Islet precursor cell (in vitro differentiated cells): ENCODE measurements at places on chromosomes 1 and 21.

- no peak for DNase-seq
Measured at GRCh38 chr1:21072721-21073120, 104.0 kb downstream of the EIF4G3 start.

GRCh38 chr1:237166593-237167101 is 124.7 kb downstream of the RYR2 start:
- DNase-seq: no peak

DNA sequence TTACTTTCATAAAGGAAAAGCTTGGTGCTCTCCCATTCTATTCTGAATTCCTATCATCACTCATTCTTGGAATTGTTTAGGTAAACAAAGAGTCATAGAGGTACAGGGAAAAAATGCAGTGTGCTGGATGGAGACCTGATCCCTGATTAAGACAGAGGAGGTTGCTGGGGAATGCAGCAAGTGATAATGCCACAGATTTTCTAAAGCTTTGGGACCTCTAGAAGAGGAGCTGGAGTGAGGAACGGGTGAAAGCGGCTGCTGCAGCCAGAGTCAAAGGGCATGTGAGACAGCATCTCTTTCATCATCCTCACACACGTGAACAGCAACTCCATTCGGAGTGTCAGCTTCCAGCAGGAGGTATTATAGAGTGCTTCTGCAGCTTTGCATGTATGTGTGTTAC is 54.9 kb upstream of the DIPK1A start:
- DNase-seq: peak; percentile 59

DNA sequence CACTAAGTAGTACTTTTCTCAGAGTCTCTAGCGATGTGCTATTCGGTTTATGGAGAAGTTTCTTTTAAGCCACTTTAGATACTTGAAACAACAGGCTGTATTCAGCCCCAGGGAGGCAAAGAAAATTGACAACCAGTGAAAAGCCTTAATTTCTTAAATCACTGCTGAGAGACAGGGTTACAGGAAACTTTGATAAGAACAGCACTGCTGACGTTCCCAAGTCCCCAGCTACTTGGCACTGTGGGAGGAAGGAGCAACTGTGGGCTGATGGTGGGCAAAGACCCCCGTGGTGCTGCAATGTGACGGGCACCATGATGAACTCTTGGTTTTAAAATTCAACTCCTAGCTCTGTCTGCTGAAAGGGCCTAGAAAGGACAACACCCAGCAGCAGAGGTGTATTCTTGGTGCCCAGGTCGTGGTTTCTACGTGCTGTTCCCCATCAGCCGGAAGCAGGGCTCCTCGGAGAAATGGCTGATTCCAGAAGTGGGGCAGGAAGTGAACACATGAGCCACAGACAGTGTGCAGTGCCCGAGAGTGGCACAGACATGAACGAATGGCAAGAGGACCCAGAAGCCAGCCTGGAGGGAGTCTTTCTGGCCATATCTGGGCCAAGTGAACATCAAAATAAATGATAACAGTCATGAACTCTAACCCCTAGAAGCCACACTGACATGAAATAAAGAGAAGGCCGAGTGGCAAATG is 5.3 kb downstream of the PTTG1IP start:
- peak; percentile 35 for DNase-seq

DNA sequence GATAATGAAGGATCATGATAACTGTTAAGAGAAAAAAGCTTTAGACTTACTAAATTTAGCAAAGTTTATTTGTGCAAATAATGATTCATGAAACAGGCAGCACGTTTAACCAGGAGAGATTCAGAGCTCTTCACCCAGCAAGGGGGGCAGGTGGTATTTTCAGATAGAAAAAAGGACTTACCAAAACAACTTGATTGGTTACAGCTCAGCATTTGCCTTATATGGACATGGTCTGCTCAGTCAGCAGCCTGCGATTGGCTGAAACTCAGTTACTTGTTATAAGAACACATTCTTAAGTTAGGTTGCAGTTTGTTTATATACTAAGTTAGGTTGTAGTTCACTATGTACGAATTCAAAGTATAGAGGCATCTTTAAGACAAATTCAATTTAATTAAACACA is 165.6 kb downstream of the DUSP10 start:
- DNase-seq: no peak

DNA sequence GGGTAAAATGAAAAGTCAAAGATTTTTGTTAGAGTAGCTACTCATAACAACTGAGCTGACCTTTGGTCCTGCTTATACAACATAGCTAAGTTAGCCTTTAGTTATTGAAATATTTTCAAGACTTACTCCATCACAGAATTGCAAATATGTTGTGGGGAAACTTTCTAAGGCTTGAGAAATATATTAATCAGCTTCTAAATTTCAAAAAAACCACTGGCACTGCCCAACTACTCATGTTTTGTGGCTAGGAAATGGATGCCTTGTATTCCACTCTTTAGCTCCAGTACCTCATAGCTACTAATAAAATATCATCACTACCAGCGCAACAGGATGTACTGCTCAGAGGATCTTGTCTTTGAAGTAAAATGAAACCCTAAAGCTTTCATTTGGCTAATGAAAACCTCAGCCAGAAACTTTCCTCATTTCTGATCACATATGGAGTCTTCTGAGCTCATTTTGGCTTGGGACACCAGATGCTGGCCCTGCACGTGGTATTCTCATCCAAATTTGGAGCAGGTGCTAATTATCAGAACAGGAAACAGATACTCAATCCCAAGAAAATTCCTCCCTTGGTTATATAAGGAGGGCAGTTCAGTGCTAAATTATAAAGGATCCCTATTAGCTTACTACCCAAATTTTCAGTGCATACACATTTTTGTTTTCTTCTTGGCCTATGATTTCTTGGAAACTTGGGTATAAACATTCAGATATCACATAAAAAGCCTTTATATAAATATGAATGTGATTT is 690.7 kb downstream of the ADGRL2 start:
- DNase-seq: no peak

GRCh38 chr1:55010887-55011217 is 12.1 kb downstream of the BSND start:
- DNase-seq: no peak

DNA sequence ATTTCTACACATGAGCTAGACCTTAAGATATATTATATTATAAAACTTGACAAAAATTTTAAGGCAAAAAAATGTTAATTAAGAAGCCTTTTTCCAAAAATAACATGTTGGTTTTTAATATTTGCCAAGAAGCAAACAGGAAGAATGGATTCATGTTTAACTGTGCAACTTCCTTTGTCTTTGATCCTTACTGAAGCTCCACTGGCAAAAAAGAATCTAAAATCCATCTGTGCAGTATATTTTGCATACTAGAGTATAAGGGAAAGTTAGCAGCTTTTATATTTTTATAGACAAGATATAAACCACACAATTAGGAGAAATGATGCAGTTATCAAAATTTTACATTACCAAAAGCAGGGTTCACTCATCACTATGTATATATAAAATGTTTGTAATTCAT is 76.9 kb upstream of the RGS18 start:
- DNase-seq: no peak

DNA sequence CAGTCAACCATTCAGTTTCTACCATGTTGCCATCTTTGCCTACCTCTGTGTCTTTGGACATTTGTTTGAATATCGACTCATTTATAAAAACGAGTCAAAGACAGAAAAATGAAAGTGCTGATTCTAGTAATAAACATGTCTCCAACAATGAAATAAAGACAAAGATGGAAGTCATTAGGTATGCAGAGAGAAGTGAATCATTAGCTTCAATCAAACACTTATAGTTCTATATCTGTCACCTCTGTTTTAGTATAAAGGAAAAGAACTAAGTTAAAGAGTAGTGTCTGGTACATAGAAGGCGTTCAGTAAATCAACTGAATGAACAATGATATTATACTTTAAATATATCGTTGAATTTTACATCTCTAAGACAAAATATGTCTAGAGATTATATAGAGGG is 1.7 kb upstream of the TSPAN2 start:
- no peak for DNase-seq

- no peak for DNase-seq
Measured at GRCh38 chr1:53307037-53307436, 20.8 kb downstream of the LRP8 start.

- DNase-seq: no peak
Measured at GRCh38 chr1:93979718-93980319, 70.6 kb upstream of the GCLM start.

DNA sequence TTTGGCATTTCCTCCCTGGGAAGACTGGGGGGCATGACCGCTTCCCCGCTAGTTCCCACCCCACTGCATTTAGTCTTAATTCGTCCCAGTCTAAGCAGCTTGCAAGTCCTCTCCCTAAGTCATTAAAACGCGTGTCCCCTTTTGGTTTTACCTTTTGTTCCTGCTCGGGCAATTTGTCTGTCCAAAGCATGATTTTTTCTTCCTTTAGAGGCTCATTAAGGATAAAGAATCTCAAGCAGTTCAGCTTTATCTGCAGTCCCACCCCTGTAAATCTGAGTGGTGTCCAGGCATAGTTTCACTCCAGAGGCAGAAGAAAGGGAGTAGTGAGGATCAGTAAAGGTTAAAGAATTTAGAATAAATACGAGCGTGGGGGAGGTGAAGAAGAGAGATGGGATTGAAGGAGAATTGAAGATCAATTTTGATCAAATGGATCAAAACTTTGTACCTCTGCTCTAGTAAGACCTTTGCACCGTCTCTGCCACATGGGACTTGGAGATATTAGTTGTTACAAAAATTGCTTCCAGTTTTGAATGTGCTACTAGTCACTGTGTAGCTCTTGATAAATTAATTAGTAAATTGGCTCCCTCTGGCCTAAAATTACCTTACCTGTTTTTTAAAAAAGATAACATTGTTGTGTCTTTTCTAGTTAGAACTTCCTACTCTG is 989 bp upstream of the ETV3 start:
- no peak for DNase-seq

DNA sequence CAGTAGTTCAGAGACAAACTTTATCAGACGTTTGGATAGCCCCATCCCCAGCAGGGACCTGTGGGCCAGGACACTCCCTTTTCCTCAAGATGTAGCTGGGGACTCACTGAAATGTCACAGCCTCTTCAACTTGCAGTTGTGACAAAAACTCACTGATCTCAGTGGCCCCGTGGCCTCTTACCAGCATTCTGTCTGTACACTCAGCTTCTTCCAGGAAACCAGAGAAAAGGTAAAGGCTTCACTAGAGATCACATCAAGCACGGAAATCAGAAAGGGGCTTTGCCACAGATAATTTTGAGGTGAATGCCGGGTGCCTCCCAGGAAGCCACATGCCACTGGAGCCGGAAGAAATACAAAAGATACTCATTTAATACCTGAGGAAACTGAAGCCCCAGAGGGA is 122.2 kb downstream of the CCDC185 start:
- DNase-seq: no peak

DNA sequence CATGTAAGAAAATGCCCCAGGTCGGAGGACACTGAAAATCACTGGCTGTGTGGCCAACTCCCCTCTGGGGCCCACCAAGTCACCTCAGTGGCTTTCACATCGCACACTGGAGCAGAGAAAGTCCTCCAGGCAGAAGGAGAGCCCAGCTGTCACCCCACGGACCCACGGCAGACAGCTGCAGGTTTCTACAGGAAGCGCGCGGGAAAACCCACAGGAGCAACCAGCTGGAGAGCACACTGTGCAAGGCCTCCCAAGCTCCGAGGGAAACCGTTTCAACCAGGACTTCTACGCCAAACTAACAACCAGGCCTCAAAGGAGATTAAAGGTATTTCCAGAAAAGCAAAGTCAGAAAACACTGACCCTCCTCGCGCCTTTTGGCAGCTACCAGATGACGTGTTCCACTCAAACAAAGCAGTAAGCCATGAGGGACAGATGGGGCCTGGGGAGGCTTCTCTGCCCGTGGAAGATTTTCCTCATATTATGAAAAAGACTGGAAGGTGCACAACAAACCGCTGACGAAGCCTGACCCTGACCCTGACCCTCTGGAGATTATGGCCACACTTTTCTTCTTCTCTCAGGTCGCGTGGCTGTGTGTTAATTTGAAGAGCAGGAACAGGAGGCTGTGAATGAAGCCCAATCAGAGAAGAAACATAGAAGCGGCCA is 21.0 kb downstream of the WDR4 start:
- DNase-seq: no peak

DNA sequence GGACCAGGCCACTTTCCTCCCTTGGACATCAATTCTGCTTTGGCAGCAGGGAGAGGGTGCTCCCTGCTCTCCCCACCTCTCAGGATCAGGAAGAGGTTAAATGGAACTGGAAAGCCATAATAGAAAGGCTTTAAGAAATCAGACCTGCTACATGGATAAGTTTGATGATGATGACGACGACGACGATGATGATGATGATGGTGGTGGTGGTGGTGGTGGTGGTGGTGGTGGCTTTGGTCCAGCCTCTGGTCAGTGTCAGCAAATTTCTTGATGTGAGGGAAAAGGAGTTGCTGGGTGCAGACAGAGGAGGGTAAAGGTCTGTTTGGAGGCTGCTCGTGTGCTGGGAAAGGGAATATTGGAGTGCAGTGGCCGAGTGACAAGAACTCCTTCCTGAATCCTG is 36.8 kb downstream of the VWA5B1 start:
- DNase-seq: no peak

DNA sequence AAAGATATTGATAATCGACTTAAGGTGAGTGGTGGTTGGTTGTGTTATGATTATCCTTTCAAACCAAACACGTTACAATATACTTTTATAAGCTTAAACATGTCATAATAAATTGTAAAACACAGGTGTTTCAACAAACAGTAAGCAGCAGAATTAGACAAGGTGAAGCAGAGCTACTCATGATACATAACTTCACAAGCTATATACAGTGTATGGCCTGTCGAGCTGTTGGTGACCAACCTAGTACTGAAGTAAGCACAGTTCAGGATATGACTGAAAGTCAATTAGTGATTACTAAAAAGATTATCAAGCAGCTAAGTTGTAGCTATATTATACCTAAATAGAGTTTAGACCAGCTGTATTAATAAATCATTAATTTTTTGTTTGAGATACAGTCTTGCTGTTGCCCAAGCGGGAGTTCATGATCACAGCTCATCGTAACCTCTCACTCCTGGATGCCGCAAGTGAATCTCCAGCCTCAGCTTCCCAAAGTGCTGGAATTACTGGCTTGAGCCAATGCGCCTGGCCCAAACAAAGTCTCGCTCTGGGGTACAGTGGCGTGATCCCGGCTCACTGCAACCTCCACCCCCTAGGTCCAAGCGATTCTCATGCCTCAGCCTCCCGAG is 148.1 kb downstream of the EIF4G3 start:
- no peak for DNase-seq

DNA sequence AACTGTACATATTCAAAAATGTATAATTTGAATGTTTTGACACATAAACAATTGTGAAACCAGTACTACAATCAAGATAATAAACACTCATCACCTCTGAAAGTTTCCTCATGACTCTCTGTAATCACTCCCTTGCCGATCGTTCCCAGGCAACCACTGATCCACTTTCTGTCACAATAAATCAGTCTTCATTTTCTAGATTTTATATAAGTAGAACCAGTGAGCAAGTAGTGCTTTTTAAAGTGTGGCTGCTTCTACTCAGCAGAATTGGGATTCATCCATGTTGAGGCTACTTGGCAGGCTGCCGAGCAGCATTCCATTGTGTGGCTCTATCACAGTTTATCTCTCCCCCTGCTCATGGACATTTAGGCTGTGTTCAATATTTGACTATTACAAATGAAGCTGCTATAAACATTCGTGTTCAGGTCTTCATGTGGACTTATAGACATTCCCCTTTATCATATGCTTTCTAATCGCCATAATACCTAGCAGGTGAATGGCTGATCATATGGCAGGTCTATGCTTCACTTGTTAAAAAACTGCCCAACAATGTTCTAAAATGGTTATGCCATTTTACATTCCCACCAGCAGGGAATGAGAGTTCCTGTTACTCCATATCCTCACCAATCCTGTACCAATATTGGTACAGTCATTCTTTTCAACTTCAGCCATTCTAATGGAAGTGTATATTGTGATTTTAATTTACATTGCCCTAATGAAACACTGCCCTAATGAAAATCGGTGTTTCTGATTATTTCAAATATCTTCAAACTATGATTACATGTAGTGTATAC is 20.5 kb downstream of the TEX38 start:
- DNase-seq: no peak
